Naive thymus-derived CD4-positive, alpha-beta T cell (primary cell): ENCODE measurements at places on chromosomes 12 and 14. TPM values are rescaled to one million over a fixed set of nuclear protein-coding genes. Genes with fewer than 3 reads are reported as not detected.

The JPH4 gene
- not detected for total RNA-seq

The DUSP16 gene
- total RNA-seq: 38.9 TPM

The TMCC3 gene
- total RNA-seq: 1.4 TPM

The TSPAN8 gene
- total RNA-seq: not detected

The NRXN3 gene
- not detected in 2 replicates for total RNA-seq

The SSPN gene
- total RNA-seq: 0.22 TPM

The OR4N5 gene
- total RNA-seq: not detected

The WNT5B gene
- total RNA-seq: 0.92 and 1.0 TPM in 2 replicates

The EPS8 gene
- 2.0 TPM for total RNA-seq

The DBX2 gene
- total RNA-seq: not detected

The DLK1 gene
- total RNA-seq: not detected

- no peak for DNase-seq
Measured at GRCh38 chr12:122848471-122849351, 13.5 kb downstream of the HIP1R start.

GRCh38 chr14:68270342-68270741, 450.8 kb downstream of the RAD51B start:
- no peak for DNase-seq

GRCh38 chr12:68794653-68795251, 13.2 kb upstream of the MDM2 start:
- no peak for DNase-seq

DNA sequence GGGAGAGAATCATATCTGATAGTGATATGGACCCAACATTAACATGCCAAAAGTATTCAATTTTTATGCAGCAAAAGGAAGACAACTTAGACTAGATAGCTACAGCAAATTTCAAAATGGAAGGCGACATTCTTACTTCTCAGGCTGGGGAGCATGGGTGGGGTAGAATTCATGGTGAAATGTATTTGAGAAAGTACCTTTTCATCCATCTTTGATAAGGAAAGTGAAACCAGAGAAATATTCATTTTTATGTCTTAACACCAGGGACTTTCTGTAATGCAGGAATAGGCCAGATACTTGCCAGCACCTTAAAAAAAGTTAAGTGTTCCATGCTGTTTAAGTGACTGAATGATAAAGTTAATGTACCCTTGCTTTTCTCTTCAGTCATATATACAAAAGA, 13.4 kb downstream of the BTG1 start:
- DNase-seq: no peak

- no peak for DNase-seq
Measured at GRCh38 chr12:71870416-71870815, 30.9 kb downstream of the TBC1D15 start.

GRCh38 chr12:52656616-52657015, 4.6 kb upstream of the KRT2 start:
- no peak for DNase-seq

- DNase-seq: no peak
Measured at GRCh38 chr12:24730489-24730896, 218.4 kb downstream of the BCAT1 start.

DNA sequence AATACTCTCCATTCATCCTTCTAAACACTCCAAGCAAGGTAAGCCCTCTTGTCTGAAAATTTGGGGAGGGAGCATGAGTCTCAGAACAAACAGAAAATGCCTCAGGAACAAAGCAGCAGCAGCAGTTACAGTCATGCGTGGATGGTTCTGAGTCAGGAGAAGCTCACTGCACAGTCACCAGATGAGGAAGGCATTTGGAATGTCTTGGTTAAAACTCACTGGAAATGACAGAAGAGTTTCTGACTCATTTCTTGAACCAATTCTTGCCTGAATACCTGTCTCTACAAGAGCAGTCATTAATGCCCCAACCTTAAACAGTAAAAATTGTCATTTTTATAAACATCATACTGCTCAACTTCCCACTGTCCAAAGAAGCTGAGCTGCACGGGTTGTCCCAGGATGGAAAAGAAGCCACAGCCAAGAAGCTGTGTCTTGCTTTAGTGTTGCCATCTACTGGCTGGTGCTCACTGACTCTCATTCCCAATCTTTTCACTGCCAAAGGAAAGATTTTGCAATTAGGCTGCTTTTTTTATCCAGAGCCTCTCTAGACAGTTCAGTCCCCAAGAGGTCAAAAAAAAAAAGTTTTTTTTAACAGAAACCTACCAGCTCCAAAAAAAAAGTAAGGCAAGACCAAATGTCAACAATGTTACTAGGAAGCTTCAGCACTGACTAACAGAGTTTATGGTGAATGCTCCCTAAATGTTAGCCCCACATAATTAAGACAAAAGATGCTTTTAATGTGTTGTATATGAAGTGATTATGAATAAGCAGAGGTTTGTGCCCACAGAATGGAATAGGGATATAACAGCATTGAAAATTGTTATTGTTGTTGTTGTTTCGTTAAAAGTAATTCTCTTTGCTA, 40.4 kb downstream of the KICS2 start:
- DNase-seq: no peak

DNA sequence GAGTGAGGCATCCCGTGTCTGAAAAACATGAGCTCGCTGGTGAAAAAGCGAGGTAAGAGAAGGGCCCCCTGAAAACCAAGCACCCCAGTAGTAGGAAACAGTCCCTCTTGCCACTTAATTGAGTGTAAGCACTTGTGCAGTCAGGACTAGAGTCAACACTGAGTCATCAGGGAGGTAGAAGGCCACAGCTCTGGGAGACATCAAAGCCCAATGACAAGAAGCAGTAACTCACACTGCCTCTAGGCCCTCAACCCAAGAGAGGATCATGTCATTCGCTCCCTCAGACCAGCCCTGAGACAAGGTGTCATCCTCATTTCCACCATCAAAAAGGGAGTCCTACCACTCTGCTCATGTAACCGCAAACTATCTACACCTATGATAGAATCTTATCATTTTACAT, 17.8 kb downstream of the POMT2 start:
- no peak for DNase-seq

DNA sequence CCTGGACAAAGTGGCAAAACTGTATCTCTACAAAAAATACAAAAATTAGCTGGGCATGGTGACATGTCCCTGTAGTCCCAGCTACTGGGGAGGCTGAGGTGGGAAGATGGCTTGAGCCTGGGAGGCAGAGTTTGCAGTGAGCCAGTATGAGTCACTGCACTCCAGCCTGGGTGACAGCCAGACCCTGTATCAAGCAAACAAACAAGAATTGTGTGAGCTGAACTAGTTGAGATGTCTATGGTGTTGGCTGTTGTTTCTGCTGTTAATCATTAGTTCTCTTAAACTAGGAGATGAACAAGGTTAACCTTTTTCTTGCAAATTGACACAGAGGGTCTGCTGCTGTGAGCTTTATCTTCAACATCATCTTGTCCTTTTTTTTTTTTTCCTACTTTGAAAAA, 23.6 kb downstream of the RASSF3 start:
- DNase-seq: no peak

GRCh38 chr12:57090490-57090889, 1.6 kb downstream of the NAB2 start:
- no peak for DNase-seq

GRCh38 chr14:89651805-89652204, 234.8 kb upstream of the FOXN3 start:
- DNase-seq: no peak

DNA sequence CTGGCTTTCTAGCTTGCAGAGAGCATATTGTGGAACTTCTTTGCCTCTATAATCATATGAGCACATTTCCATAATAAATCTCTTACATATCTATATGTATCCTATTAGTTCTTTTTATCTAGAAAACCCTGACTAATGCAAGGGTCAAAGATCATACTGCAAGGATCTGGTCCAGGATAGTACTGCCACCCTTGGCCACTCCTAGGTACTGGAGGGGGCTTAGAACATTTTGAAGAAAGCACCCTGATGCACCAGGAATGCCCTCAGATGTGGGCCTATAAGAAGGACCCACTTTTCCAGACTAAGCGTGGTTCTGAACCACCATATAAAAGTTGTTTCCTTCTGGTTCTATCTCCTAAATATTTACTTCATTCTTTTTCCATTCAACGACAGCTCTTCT, 14.6 kb downstream of the ATXN7L3B start:
- DNase-seq: no peak

GRCh38 chr14:80621701-80622100, 319.8 kb downstream of the CEP128 start:
- no peak for DNase-seq

- DNase-seq: no peak
Measured at GRCh38 chr14:26088275-26088674, 509.6 kb downstream of the NOVA1 start.

GRCh38 chr14:37027188-37027824, 145.1 kb downstream of the SLC25A21 start:
- no peak for DNase-seq

DNA sequence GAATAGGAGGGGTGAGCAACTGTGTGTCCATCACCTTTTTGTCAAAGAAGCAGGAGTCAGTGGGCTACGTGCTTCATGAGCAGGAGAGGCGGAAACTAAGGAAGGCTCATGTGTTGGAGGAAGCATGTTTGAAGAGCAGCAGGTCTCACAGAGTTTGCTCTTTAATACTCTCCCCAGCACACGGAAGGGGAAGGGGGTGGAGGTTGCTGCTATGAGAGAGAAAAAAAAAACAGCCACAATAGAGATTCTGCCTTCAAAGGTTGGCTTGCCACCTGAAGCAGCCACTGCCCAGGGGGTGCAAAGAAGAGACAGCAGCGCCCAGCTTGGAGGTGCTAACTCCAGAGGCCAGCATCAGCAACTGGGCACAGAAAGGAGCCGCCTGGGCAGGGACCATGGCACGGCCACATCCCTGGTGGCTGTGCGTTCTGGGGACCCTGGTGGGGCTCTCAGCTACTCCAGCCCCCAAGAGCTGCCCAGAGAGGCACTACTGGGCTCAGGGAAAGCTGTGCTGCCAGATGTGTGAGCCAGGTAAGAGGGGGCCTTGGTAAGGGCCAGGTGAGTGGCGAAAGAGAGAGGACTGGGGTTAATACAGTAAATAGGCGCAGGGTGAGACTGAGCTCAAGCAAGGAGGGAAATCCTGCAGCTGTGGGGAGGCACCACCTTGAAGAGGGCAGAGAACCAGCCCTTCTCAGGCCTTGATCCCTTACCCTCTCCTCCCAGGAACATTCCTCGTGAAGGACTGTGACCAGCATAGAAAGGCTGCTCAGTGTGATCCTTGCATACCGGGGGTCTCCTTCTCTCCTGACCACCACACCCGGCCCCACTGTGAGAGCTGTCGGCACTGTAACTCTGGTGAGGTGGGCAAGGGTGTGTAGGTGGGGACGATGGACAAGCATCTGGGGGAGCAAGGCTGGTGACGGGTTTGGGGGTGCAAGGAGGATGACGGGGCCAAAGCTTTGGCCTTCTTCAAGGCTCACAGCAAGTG, at the start of gene CD27:
CD27 (plus strand) TSS at position 252 of the 985 bp plus-strand sequence; CDS start at position 393, 141 bp downstream.
- peak; percentile 55 for DNase-seq

GRCh38 chr14:33184587-33184986, 245.9 kb downstream of the NPAS3 start:
- no peak for DNase-seq

DNA sequence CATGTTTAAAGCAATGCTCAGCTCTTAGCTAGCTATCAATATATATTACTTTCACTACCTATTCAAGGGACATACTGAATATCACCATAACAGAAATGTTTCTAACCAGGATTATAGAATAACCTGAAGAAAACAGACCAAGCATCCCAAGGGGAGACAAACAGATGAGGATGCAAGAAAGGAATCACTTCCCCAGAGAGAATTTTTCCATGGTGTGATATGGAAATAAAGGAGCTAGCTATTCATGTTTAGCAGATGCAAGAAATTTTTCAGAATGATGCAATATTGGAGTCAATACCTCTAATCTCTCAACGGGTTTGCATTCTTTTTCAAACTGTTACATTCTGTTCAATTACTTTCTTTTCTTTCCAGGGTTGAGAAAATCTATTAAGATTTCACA, 538.9 kb upstream of the FLRT2 start:
- no peak for DNase-seq

DNA sequence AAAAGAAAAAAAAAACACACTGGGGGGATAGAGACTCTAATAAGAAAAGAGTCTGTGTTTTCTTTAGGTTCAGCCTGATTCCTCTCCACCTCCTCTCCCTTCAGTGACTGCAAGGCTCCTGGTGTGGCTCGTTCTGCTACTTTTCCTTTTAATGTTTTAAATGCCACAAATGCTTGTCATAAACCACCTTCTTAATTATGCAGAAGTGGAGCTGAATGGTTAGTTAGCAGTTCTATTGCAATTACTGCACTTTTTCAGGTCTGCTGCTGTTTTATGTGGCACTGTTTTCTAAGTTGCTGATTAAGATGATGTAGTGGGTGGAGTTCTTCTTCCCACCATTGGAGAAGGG, 878.1 kb downstream of the DIO2 start:
- DNase-seq: no peak

DNA sequence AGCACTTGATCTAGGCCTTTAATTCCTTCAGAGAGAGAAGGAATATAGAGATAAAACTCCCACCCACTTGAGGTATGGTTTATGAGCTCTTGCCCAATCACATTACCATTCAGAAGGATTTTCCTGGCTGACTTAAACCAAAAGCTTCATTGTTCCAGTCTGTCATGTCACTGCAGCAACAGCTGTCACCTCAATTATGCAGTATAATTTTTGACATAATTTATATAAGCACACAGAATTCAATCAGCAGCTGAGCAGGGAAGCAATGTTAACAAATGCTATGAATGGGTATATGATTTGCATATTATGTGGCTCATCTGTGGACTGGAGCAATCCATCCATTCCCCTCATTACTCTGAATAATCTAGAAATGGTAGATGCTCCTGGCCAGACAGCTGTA, 40.3 kb downstream of the CBX5 start:
- DNase-seq: no peak

- no peak for DNase-seq
Measured at GRCh38 chr14:66401449-66402095, 84.6 kb upstream of the CCDC196 start.

DNA sequence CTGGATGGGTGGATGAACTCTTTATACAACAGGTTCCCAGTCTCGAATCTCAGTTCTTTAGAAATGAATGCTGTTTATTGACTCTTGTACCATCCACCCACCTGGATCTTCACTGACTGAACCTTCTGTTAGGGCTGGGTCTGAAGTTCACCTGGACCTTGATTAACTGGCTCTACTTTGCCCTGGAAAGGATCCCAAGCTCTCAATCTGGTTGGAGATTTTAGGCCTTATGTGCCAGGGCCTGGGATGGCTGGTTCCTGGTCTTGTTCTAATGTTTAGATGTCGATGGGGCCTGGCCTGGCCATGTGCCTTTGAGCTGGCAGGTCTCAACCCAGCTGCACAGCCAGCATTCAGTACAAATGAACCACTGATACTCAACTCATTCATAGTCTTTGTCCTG, 76.5 kb upstream of the MED13L start:
- no peak for DNase-seq

DNA sequence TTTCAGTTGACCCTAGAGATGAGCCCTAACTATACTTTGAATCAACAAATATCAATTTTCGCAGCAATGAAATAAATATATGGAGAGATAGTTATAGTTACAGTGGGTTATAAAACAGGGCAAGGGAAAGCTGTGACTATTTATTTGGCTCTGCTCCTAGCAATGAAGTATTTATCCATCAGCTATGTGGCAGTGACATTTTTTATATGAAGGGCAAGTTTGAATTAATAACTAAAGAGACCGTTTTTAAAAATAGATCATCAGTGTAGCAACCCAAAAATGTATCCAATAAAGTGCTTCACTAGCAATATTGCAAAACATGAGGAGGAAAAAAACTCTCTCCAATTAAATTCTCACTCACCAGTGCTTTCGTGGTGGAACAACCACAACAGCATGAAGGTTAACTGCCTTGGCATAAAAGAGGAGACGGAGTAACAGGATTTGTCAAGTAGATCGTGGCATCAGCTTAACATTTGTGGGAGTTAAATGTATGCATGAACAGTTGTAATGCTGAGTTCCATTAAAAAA, 58.1 kb upstream of the NUDT4 start:
- no peak for DNase-seq
